Renal cortex interstitium (tissue), 15 donors: ENCODE measurements at places on chromosomes 16 and 17.
A peak's percentile ranks its signal among the peaks of the same experiment; 100 is the strongest.

DNA sequence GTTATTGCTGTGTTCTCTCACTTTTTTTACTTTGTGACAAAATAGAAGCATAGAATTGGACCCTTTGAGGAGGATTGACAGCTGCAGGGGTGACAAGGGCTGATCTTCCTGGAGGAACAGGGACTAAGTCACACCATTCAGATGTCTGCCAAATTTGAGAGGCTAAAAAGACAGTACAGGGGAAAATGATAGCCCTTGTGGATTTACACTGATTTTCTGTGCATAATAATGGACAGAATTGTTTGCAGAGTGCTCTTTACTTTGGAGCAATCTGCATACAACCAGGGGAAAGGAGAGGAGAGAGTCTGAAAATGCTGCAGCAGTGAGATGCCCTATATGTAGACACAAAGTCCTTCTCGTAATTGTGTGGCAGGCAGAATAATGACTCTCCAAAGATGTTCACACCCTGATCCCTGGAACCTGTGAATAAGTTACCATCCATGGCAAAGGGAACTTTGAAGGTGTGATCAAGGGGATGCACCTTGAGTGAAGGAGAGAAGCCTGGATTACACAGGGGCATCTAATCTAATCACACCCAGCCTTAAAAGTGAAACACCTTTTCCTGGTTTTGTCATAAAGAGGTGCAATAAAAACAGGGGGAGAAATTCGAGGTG lies 221.4 kb upstream of the CPHXL start:
- no peak for DNase-seq

DNA sequence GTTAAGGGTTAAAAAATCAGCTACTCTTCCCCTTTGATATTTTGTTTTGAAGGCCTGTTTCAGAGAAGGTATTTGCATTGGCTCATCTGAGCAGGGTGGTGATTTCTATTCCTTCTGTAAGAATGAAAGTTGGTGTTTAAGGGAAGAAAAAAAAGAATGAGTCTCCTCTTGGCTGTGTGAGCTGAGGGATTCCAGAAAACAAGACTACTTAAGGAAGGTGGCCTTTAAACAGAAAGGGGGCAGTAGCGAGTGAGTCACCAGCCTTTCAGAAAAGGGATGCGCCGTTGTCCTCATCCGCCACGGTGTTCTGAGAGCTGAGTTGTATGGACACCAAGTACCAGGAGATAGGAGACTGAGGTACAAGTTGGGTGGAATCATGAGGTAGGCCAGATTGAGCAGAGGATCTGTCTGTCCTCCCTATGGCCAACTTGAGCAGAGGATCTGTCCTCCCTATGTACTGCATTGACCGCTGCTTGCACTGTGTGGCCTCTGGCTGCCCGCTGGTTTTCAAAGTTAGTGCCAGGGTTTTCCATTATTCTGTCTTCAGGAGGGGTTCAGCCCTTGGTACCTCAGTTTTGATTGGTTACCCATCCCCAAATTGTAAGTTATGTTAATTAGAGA lies 8.2 kb downstream of the PRKCA start:
- DNase-seq: no peak

DNA sequence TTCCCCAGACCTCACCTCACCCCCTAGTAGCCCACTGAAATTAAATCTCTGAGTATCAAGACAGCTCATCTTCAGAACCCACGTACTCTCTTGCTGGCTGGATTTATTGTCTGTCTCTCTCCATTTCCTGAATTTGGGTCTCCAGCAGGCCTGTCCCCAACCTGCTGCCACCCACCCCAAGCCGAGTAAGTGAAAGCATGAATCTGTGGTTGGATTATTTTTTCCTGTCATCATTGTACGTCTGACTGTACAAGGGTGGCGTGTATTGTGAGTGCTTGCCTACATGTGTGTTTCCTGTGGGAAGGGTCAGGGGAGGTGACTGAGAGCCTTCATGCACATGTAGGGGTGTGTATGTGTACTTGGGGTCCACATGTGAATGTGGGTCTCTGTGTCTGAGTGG lies 5.4 kb downstream of the TNP2 start:
- DNase-seq: no peak

DNA sequence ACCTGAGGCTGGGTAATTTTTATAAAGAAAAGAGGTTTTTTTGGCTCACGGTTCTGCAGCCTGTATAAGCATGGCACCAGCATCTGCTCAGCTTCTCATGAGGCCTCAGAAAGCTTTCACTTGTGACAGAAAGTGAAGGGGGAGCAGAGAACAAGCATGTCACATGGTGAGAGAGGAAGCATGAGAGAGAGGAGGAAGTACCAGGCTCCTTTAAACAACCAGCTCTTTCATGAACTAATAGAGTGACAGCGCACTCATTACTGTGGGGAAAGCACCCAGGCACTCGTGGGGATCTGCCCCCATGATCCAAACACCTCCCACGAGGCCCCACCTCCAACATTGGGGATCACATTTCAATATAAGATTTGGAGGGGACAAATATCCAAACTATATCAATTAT lies 86.8 kb downstream of the USP32 start:
- no peak for DNase-seq

GRCh38 chr16:77660311-77660710 lies 62.0 kb upstream of the NUDT7 start:
- peak; percentile 22 for DNase-seq

DNA sequence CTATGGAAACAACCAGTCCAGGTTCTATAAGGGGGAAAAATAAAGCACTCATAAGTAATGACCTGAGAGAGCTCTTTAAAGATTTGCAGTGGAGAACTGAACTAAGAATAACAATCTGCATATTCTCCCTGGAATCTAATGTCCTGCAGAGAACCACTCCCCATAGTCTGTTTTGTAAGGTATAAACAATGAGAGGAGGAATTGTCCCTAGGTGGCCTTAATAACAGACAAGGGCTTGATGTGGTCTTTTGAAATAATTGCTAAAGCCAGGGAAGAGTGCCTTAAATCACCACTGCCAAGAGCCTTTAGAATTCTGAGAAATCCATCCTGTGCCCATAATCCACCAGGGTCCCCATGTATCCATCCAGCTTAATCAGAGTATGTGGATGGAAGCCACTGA lies 106.3 kb downstream of the CDH11 start:
- no peak for DNase-seq

GRCh38 chr17:76040376-76040775 lies 13.3 kb upstream of the EVPL start:
- DNase-seq: no peak

GRCh38 chr17:69779378-69780214 lies 295.4 kb upstream of the KCNJ16 start:
- DNase-seq: no peak

- DNase-seq: no peak
These were observed 64.3 kb downstream of the ZDHHC7 start for GRCh38 chr16:84947022-84947421.

GRCh38 chr17:27609611-27610303 lies 21.2 kb upstream of the LGALS9 start:
- peak; percentile 22 for DNase-seq

DNA sequence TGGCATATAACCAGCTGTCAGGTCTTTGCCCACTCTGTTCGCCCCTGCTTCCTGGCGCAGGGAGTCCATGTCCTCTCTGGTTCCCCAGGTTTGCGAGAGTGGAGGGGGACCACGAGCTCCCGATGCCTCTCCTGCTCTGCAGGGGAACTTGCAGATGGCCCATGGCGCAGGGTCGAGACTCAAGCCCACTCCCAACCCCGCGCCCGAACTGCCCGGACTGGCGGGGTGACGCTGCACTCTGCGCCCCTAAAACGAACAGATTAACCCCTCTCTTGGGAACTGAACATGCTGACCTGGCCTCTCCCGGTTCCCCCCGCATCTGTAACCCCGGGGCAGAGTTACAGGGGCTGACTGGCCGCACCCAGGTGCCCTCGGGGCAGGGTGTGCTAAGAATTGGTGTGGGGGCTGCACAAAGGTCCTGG lies 681 bp upstream of the PLA2G15 start:
- DNase-seq: no peak

DNA sequence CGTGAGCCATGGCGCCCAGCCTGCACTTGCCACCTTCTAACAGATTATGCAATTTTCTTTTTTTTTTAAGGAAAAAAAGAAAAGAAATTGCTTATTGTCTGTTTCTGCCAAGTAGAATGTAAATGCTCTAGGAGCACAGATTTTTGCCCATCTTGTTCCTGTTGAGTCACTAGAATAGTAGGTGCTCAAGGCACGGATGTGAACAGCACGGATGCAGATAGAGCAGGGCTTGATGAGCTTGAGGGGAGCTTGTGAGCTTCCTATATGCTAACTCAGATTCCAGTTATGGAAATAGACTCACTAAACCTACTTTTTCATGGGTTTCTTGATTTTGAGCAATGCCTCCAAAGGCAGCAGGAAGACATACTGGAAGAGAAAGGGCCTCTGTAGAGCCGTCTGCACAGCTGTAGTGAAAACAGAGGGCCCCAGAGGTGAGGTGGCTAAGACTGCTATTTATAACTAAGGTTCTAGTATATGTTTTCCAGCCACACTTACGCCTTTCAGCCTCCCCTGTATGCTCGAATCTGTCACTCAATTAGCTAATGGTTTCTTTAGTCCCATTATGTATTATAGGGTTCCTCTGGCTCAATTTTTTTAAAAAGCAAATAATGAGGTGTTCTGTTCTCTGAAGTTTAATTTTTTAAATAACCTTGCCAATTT lies 72.8 kb downstream of the WWP2 start:
- DNase-seq: no peak

- DNase-seq: no peak
These were observed 301.4 kb downstream of the CA10 start for GRCh38 chr17:51857052-51857597.

DNA sequence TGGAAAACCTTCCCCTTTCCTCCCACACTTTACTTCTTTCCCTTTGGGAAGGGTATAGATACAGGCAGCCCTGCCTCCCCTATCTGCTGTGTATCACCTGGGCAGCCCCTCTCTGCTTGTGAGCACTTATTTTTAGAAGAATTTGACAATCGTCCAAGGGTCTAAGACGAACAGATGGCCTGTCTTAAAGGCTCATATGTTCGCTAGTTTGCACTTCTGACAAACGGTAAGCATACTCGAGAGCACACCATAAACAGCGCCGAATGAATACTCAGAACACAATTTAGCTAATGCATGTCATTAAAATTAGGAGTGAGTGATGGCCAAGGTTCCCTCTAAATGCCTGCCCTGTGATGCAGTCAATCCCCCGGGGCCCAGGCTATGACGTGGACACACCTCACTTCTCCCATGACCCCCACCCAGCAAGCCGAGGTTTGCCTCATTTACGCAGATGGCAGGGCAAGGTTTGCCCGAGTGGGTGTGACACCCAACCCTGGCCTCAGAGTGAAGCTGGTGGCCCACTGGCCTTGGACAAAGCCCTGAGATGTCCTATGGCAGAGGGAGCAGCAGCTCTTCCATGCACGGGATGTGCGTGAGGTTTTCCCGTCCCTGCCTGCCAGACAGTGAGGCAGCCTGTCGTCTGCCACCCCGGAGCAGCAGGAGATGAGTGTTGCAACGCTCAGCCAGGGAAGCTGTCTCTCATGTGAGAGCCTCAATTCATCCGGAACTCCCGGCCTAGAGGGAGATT lies 125.2 kb downstream of the C16orf78 start:
- DNase-seq: no peak
